ENCODE measurements at places on chromosomes 16 and 17. TPM values are rescaled to one million over a fixed set of nuclear protein-coding genes. Genes with fewer than 3 reads are reported as not detected.

Gene CHP2
- total RNA-seq = not detected

GRCh38 chr16:4911970-4912386, 25.0 kb downstream of the PPL start:
- H3K36me3 ChIP-seq = no peaks in the 10 kb centered on the region
- H3K4me3 ChIP-seq = no peak overlapping the region
- H3K27ac ChIP-seq = no peak overlapping the region
- no peak for DNase-seq

DNA sequence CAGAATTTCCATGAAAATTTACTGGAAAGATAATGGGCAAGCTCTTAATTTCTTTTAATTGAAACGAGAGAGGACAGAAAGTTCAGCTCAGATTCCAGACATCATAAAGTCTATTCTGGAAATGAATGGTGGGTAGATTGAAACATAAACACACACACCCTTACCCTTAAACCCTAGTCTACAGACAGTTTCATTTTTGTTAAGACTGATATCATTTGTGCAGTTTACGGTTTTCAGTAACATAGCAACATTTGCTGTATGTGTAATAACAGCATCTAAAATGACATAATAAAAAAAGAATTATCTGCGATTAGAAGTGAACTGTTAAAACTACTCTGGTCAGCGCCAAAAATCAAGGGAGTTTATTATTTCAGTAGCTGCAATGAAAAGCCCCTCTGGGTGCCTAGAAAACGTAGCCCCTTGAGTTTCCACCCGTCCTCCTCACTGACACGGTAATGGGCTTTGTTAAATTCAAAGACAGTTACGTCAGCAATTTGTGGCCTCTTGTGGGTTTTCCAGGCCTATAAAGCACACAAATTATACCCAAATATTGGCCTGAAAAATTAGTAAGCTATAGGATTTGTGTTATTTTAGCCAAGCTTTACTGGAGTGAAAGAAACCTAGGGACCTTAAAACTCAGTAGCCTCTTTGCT, 520.6 kb upstream of the SOX9 start:
- no peak overlapping the region for H3K27ac ChIP-seq
- no peaks in the 10 kb centered on the region for H3K36me3 ChIP-seq
- no peaks in the 10 kb centered on the region for H3K4me1 ChIP-seq
- no peak overlapping the region for H3K4me3 ChIP-seq

DNA sequence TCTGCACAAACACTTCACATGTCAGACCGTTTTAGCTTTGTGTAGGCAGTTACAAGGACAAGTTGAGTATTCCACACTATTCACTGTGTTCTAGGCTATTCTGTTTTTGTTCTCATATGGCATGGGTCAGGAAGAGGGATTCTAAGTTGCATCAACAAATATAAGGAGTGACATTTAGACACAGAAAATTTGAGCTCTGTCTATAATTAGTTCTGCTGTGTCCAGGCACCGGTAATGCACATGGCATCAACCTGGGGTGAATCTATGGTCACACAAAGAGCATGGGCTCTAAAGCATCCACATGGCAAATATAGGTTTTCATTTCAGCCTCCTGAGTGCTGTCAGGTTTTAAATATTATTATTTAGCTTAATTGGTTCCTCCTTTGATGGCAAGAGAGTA, 130.4 kb upstream of the PMFBP1 start:
- H3K4me1 ChIP-seq = no peaks in the 10 kb centered on the region
- H3K27me3 ChIP-seq = no peaks in the 10 kb centered on the region
- H3K27ac ChIP-seq = no peak overlapping the region
- no peak for DNase-seq

DNA sequence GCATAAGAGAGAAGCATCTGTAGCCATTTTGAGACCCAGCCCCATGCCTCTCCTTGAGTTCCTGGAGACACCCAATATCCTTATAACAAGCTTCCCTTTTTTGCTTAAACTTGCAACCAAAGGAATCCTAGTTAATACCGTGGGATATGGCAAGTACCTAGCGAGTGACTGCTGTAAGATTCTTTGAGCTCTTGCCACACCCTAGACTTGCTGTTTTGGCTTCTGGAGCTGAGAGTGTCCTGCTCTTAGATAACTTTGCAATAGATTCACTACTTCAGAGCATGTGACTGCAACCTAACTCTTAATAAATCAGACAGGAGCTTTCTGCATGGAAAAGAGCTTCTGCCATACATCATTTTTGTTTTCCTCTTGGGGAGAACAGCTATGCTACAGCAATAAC, 58.3 kb downstream of the AKAP1 start:
- H3K4me1 ChIP-seq = no peaks in the 10 kb centered on the region
- DNase-seq = no peak
- no peaks in the 10 kb centered on the region for H3K36me3 ChIP-seq
- peaks cover 2% of the 10 kb centered on the region for H3K27me3 ChIP-seq
- no peak overlapping the region for H3K27ac ChIP-seq

DNA sequence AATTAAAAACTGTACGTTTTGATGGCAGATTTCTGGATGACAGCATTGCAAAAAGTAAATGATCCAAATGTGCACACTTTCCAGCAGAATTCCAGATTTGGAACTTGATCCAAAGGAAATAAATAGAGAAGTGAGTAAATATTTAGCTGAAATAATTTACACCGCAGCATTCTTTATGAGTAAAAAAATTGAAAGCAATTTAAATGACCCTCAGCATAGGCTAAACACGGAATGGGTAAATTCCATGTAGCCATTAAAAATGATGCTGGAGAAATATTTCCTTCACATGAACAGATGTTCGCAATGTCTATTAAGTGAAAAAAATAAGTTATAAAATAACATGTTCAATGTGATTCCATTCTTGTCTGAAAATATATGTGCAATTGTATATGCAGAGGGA, 424.8 kb downstream of the HS3ST3B1 start:
- no peak overlapping the region for H3K27ac ChIP-seq
- DNase-seq = no peak

Gene MRPL27
- total RNA-seq = 75.1 TPM

DNA sequence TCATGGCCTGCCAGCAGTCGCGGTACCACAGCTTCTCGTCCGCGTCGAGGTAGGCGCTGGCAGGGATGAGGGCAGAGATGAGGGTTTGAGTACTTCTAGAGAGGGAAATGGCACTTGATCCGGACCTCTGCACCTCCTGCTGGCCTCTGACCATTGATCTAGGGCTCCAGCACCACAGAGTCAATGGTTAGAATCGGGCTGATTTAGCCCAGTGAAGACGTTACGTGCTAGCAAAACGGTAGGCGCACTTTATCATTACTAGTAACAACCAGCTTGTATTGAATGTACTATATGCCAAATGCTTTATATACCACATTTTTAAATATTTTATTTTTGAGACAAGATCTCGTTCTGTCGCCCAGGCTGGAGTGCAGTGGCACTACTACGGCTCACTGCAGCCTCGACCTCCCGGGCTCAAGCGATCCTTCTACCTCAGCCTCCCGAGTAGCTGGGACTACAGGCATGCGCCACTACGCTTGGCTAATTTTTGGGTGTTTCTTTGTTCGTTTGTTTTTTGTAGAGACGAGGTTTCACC, 526 bp downstream of the TSNAXIP1 start:
- H3K27me3 ChIP-seq = no peaks in the 10 kb centered on the region
- peaks cover 35% of the 10 kb centered on the region for H3K4me1 ChIP-seq
- H3K36me3 ChIP-seq = peaks cover 26% of the 10 kb centered on the region
- H3K27ac ChIP-seq = peak overlapping the region; percentile 91
- DNase-seq = no peak
- peak overlapping the region; percentile 90 for H3K4me3 ChIP-seq

GRCh38 chr17:14856176-14856575, 408.9 kb downstream of the PMP22 start:
- no peaks in the 10 kb centered on the region for H3K36me3 ChIP-seq
- H3K4me3 ChIP-seq = no peak overlapping the region
- H3K27ac ChIP-seq = no peak overlapping the region
- H3K4me1 ChIP-seq = no peaks in the 10 kb centered on the region
- H3K27me3 ChIP-seq = peaks cover 3% of the 10 kb centered on the region
- DNase-seq = no peak

- no peaks in the 10 kb centered on the region for H3K36me3 ChIP-seq
- H3K4me1 ChIP-seq = no peaks in the 10 kb centered on the region
- H3K27ac ChIP-seq = no peak overlapping the region
- H3K4me3 ChIP-seq = no peak overlapping the region
Measured at GRCh38 chr17:9984768-9985167, 79.7 kb upstream of the RCVRN start.

- H3K27me3 ChIP-seq = no peaks in the 10 kb centered on the region
- no peak for DNase-seq
- H3K27ac ChIP-seq = no peak overlapping the region
Measured at GRCh38 chr17:4235372-4236279, 28.2 kb downstream of the ANKFY1 start.

Gene CIBAR2
- total RNA-seq = not detected

Gene PFAS
- total RNA-seq = 192 TPM

DNA sequence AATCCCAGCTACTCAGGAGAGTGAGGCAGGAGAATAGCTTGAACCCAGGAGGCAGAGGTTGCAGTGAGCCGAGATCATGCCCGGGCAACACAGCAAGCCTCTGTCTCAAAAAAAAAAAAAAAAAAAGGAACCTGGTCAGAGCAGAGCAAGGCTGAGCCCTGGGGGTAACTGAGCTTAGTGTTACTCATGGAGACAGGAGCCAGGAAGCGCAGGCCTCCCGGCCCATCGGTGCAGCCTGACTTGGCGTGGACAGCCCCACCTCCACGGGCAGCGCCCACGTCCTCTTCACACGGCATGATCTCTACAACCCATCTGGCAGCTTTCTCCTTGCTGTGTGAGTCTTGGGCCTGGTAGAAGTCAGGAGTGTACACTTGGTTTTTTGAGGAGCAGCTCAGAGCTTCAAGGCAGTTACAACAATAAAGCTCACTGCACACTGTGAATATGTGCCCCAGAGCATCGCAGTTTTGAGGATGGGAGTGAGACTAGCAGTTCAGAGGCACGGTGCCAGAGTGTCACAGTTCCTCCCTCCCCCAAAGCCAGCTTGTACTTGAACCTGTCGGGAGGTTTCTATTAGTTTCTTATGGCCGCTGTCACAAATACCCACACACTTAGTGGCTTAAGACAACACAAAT, 129.9 kb downstream of the RAP1GAP2 start:
- H3K27me3 ChIP-seq = no peaks in the 10 kb centered on the region
- H3K36me3 ChIP-seq = no peaks in the 10 kb centered on the region
- no peak for DNase-seq
- peaks cover 1% of the 10 kb centered on the region for H3K4me1 ChIP-seq

Gene TBX2
- total RNA-seq = not detected

GRCh38 chr16:31080756-31081419, 6.7 kb downstream of the ZNF646 start:
- no peaks in the 10 kb centered on the region for H3K27me3 ChIP-seq
- no peak overlapping the region for H3K27ac ChIP-seq
- H3K4me3 ChIP-seq = no peak overlapping the region
- peaks cover 18% of the 10 kb centered on the region for H3K4me1 ChIP-seq

Gene RPGRIP1L
- total RNA-seq = 7.1 TPM
